Thoracic aorta (tissue), 2 donors: ENCODE measurements at places on chromosomes 3 and 15.
A peak's percentile ranks its signal among the peaks of the same experiment; 100 is the strongest.

DNA sequence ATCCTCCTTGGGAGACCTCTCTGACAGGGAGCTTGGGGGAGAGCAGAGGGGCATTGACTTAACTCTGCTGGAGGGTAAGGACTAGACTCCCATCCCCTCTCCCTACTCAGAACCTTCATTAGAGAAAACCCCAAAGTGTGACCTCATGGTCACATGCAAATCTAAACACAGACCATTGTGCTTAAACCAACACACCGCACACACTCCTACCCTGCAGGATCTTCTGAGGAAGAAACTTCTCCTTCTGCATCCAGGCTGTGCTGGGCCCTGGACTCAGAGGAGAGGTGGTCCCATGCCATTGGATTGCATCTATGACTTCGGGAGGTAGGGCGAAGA, 805 bp upstream of the PARP16 start:
- H3K27ac ChIP-seq: peak overlapping the region; percentile 80
- peaks cover 2% of the 10 kb centered on the region for H3K4me1 ChIP-seq
- no peaks in the 10 kb centered on the region for H3K27me3 ChIP-seq
- H3K4me3 ChIP-seq: peak overlapping the region; percentile 96
- no peak for DNase-seq

DNA sequence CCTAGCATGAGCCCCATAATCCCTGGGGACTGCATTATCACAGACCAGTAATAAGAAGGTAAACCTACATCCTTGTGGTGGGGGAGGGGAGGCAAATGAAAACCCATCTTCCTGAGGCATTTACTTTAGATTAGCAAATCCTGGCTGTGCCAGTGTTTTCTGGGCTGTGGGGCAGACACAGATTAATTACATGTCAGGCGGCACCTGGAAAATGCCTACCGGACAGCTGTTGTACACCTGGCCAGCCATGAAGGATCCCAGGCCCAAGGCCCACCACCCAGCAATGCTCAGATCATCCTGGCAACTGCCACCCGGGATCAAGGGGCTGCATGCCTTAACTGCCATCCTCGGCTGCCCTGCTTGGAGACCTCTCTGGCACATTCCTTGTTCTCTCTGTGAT, 59.1 kb upstream of the RASA2 start:
- no peak overlapping the region for H3K4me3 ChIP-seq
- peak overlapping the region; percentile 62 for H3K27ac ChIP-seq
- no peaks in the 10 kb centered on the region for H3K36me3 ChIP-seq

DNA sequence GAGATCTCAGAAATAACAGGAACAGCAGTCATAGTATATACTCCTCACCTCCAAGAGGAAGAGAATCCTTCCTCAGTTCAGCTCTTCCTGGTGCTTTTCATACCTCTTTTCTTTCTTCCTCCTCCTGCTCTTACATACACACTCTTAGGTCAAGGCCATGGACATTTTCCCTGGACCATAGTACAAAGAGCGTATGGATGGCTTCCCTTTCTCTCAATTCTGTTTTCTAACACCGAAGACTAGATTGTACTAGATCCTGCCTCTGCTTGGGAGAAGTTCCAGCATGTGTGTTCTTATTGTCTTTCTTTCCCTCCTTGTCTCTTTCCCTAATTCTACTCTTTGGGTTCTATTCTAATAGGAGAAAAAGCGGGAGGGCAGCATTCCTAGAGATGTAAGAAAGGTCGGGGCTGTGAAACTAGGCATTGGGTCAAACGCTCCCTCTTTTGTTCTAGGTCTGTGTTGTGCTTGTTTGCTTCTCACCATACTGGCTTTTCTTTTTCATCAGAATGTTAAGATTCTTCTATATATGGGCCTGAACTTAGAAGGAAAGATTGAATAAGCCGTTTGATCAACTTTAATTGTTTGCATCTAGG, 77.4 kb downstream of the VPS8 start:
- no peak overlapping the region for H3K27ac ChIP-seq
- DNase-seq: no peak
- no peaks in the 10 kb centered on the region for H3K4me1 ChIP-seq
- no peaks in the 10 kb centered on the region for H3K27me3 ChIP-seq
- no peak overlapping the region for H3K4me3 ChIP-seq

DNA sequence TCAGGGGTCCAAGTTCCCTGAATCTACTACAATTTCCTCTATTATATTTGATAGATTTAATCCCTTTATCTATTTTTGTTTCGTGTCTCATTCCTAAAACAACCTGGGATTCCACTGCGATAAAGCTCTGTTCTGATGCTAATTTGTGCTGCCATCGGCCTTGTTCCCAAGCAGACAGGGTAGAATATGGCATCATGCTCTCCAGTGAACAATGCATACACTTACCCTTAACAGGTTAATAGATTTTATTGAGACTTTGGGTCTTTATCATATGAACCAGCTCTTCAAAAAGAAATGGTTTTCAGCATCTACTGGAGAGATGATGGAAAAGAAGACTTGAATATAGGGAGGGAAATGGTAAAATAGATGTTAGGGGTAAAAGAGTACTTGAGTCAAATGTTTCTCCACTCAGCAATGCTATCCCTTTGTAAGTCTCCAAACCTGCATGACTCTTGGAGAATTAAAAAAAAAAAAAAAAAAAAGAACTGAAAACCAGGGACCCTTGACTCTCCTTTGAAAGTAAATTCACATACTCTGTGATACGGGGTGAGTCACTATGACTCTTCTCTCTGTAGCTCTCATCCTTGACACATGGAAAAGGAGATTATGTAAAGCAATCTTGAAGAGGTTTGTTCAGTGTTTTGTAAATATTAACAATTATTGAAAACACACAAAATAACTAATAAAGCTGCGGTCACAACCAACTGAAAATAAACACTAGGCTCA, 268.8 kb downstream of the ZBTB20 start:
- H3K4me3 ChIP-seq: no peak overlapping the region
- no peak for DNase-seq
- no peak overlapping the region for H3K27ac ChIP-seq
- no peaks in the 10 kb centered on the region for H3K36me3 ChIP-seq
- no peaks in the 10 kb centered on the region for H3K27me3 ChIP-seq

GRCh38 chr15:82058026-82058425, 12.2 kb upstream of the MEX3B start:
- H3K36me3 ChIP-seq: no peaks in the 10 kb centered on the region
- no peaks in the 10 kb centered on the region for H3K4me1 ChIP-seq
- no peaks in the 10 kb centered on the region for H3K27me3 ChIP-seq

DNA sequence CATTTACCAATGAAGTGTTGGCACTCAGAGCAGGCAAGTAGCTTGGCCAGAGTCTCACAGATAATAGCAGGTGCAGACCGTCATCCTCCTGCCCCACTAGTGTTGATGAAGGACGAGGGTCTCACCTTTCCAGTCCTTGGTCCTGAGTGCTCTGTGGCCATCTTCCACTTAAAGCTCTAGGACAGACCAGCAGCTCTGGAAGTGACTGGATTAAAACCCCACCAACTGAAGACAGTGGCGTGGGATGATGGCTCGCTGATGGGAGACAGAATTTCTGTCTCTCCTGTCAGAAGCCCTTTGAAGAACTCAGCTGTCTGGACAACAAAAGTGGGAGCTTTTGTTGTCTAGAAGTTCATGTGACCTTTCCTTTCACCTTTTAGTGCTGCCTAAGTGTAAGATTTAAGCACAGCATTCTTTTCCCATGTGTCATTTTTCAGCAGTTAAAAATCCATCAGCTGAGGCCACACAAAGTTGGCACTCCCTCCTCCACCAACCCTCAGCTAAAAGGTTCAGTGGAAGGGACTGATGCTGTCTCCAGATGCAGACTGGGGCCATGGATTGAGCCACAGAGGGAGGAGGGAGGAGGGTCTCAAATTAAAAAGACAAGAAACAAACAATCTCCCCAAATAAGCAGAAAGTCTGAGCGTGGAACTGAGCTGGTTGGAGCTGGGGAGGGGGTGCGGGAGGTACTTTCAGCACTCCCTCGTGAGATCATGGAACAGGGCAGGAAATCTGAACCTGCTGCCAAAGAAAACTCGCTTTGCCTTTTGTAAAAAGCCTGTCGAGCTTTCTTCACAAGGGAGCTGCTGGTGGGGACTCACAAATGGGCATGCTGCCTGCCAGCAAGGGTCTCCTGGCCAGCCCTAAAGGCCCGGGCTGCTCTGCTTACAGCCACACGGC, 148.5 kb upstream of the CTDSPL start:
- H3K4me3 ChIP-seq: peak overlapping the region; percentile 42
- peaks cover 3% of the 10 kb centered on the region for H3K36me3 ChIP-seq
- H3K27me3 ChIP-seq: no peaks in the 10 kb centered on the region
- peaks cover 75% of the 10 kb centered on the region for H3K4me1 ChIP-seq
- no peak for DNase-seq

DNA sequence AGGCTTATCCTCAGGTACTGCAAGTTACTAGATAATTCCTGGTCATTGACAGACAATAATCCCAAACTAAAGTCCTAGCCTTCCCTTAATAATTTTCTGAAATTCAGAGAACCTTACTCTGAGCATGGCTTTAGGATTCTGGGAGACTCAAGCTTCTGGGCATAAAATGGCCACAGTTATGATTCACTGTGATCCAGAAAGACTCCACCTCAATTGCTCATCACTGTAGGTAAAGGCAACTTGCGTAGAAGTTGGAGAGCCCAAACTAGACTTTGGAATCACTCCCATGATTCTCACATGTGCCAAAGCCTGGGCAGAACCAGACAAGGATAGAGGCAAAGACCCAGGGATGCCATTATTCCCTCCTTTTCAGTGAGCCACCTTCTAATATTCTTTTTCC, 195.3 kb downstream of the OSBPL10 start:
- H3K27me3 ChIP-seq: no peaks in the 10 kb centered on the region
- H3K27ac ChIP-seq: no peak overlapping the region
- no peak overlapping the region for H3K4me3 ChIP-seq
- no peak for DNase-seq
- peaks cover 8% of the 10 kb centered on the region for H3K4me1 ChIP-seq

DNA sequence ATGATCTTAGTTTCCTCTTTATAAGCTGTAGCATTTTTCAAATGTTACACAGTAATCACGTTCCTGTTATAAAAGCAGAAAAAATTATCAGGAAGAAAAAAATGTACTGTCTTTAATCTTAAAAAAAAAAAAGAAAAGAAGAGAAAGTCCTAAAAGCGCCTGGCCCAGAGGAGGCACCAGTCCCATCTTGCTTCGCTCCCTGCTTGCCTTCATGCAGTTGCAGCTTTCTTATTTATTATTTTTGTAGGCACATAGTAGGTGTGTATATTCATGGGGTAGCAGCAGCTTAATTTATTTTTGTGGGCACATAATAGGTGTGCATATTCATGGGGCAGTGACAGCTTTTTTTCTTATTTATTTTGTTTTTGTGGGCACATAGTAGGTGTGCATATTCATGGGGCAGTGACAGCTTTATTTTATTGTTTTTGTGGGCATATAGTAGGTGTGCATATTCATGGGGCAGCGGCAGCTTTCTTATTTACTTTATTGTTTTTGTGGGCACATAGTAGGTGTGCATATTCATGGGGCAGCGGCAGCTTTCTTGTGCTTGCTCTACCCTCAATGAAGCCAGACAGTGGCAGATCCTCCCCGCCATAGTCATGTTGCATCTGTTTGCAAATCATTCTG, 5.5 kb upstream of the EHD4 start:
- H3K36me3 ChIP-seq: no peaks in the 10 kb centered on the region
- no peak for DNase-seq
- H3K4me1 ChIP-seq: peaks cover 5% of the 10 kb centered on the region

- H3K4me3 ChIP-seq: no peak overlapping the region
- DNase-seq: no peak
- no peaks in the 10 kb centered on the region for H3K4me1 ChIP-seq
- no peak overlapping the region for H3K27ac ChIP-seq
Observed at GRCh38 chr3:76107935-76108570, 322.7 kb upstream of the ZNF717 start.

DNA sequence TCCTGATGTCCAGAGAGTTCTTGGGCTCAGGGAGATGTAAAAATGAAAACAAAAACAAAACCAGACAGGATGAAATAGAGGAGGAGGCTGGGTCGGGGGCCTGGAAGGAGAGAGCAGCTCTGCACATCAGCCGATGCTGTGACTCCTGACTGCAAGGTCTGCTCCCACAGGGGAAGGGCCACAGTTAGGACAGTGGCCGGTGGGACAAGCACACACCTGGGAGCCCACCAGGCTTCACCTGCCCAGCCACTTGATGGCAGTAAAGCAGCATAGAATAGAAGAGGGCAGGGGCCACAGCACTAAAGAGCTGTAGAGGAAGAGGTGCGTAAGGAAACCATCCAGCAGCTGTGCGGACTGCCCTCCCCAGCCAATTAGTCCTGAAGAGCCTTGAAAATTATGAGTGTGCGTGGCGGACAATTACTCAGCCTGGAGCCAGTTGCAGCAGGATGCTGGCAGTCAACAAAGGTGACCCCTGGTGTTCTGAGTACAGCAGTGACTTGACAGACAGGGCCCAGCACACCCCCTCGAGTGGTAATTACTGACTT, 29.8 kb downstream of the ALS2CL start:
- no peaks in the 10 kb centered on the region for H3K27me3 ChIP-seq
- no peak overlapping the region for H3K27ac ChIP-seq
- DNase-seq: no peak
- H3K4me1 ChIP-seq: no peaks in the 10 kb centered on the region

GRCh38 chr15:85597155-85597815, 197.4 kb downstream of the KLHL25 start:
- H3K36me3 ChIP-seq: no peaks in the 10 kb centered on the region
- peaks cover 15% of the 10 kb centered on the region for H3K4me1 ChIP-seq
- DNase-seq: no peak
- H3K27ac ChIP-seq: no peak overlapping the region
- H3K4me3 ChIP-seq: no peak overlapping the region

GRCh38 chr3:146557745-146558144, 13.3 kb upstream of the PLSCR1 start:
- H3K27me3 ChIP-seq: no peaks in the 10 kb centered on the region
- no peak overlapping the region for H3K4me3 ChIP-seq
- H3K4me1 ChIP-seq: no peaks in the 10 kb centered on the region
- no peak for DNase-seq

DNA sequence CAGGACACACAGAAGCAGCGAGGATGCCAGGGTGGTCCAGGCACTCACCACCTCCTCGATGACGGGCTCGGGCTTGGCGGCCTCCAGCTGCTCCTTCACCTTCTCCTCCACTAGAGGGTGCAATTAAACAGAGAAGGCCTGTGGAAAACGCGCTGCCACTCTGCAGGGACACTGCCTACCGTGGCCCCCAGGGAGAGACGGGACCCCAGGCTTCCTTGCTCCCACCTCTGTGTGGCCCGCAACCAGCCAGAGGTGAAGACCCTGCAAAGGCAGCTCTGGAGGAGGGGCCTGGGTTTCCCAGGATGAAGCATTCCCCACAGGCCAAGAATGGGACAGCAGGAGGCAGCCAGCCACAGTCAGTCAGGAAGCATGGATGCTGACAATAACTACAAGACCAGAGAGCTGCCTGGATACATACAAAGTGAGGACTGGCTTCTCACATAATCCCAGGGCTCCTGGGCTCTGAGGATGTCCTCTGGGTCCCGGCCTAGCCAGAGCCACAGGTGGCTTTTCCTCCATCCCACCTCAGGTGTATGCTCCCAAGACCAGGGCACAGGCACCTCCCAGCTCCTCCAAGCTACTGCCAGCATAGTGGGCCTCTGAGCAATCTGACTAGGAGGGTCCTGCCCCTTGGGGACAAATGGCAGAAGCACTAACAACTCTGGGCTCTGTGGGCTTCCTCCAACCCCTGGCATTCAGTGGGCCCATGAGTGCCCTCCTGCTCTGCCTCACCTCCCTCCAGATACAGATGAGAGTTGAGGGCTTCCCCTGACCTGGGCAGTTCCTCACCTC, 46.2 kb downstream of the PTH1R start:
- no peak overlapping the region for H3K27ac ChIP-seq
- peaks cover 40% of the 10 kb centered on the region for H3K4me1 ChIP-seq
- DNase-seq: no peak
- no peak overlapping the region for H3K4me3 ChIP-seq
- H3K27me3 ChIP-seq: no peaks in the 10 kb centered on the region
